ENCODE measurements at places on chromosomes 4 and X.

DNA sequence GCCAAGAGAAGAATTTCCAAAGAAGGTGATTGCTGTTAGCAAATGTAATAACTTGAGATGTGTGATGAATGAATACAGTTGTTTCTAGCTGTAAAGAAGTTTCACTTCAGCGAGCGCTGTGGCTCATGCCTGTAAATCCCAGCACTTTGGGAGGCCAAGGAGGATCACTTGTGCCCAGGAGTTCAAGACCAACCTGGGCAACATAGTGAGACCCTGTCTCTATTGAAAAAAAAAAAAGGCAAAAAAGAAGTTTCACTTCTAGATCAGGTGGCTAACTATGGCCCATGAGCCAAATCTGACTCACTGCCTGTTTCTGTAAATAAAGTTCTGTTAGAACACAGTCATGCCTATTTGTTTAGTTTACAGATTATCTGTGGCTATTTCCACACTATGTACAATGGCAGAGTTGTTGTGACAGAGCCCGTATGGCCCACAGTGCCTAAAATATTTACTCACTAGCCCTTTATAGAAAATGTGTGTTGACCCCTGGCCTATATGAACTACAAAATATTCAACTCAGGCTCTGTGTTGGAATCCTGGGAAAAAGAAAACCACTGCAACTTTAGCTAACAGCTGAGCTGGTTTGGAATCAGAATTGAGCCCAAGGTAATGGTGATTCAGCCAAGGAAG lies 54.1 kb upstream of the PRPS1 start:
- no peaks in the 10 kb centered on the region for H3K4me1 ChIP-seq
- H3K36me3 ChIP-seq, result no peaks in the 10 kb centered on the region
- peak; percentile 20 for ATAC-seq
- no peak overlapping the region for H3K4me3 ChIP-seq
- no peaks in the 10 kb centered on the region for H3K27me3 ChIP-seq

DNA sequence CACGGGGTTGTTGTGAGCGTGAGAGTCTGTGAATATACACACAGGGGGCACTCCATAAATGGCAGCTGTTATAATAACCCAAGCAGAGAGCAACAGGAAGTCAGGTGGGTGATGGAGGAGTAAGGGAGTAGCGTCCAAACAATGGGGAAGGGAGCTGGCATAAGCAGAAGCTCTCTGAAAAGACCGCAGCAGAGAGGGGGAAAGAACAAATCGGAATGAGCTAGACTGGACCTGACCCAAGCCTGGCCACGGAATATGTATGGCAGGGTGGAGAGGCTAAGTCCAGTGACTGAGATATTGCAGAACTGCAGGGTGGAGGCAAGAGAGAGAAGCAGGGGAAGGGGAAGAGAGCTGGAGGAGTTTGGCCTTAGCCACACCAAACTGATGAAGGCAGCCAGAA lies 6.5 kb upstream of the GJB1 start:
- peaks cover 4% of the 10 kb centered on the region for H3K27me3 ChIP-seq
- H3K27ac ChIP-seq, result no peak overlapping the region
- no peaks in the 10 kb centered on the region for H3K4me1 ChIP-seq
- no peak for ATAC-seq
- H3K4me3 ChIP-seq, result no peak overlapping the region

DNA sequence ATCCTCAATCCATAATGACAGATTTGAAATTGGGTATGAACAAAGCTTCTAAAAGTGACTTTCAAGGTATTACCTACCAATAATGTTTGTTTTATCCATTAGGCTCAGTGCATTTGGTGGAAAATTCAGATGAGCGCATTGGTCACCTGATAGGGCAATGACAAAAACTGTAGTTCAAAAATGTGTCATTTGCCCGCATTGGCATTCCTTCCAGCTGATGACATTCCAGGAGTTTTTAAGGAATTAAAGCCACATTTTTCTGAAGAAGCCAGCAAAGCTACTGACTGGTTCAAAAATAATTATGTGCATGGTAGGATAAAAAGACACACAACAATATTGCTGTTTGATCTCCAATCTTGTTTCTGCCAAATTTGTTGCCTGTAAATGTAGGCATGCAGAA lies 473.4 kb upstream of the CPEB2 start:
- H3K36me3 ChIP-seq, result no peaks in the 10 kb centered on the region
- no peak overlapping the region for H3K27ac ChIP-seq
- no peaks in the 10 kb centered on the region for H3K4me1 ChIP-seq
- no peak for ATAC-seq
- H3K27me3 ChIP-seq, result peaks cover 3% of the 10 kb centered on the region

- H3K36me3 ChIP-seq, result no peaks in the 10 kb centered on the region
- H3K27me3 ChIP-seq, result no peaks in the 10 kb centered on the region
- no peaks in the 10 kb centered on the region for H3K4me1 ChIP-seq
- H3K4me3 ChIP-seq, result no peak overlapping the region
- H3K27ac ChIP-seq, result no peak overlapping the region
These were observed 875.8 kb upstream of the SLIT2 start for GRCh38 chr4:19375931-19376330.

- H3K27me3 ChIP-seq, result no peaks in the 10 kb centered on the region
- H3K4me1 ChIP-seq, result peaks cover 2% of the 10 kb centered on the region
- H3K27ac ChIP-seq, result no peak overlapping the region
- no peak overlapping the region for H3K4me3 ChIP-seq
- no peaks in the 10 kb centered on the region for H3K36me3 ChIP-seq
These were observed 102.8 kb downstream of the STOX2 start for GRCh38 chr4:184007891-184008290.

- no peaks in the 10 kb centered on the region for H3K4me1 ChIP-seq
- no peak overlapping the region for H3K27ac ChIP-seq
- H3K36me3 ChIP-seq, result no peaks in the 10 kb centered on the region
- no peak overlapping the region for H3K4me3 ChIP-seq
- H3K27me3 ChIP-seq, result no peaks in the 10 kb centered on the region
- no peak for ATAC-seq
These were observed 25.2 kb downstream of the NYX start for GRCh38 chrX:41472231-41472815.

- no peaks in the 10 kb centered on the region for H3K4me1 ChIP-seq
- no peak overlapping the region for H3K27ac ChIP-seq
- H3K4me3 ChIP-seq, result no peak overlapping the region
- H3K27me3 ChIP-seq, result peaks cover 20% of the 10 kb centered on the region
- no peaks in the 10 kb centered on the region for H3K36me3 ChIP-seq
- no peak for ATAC-seq
These were observed 68.5 kb downstream of the FGFBP1 start for GRCh38 chr4:15870079-15870478.

GRCh38 chrX:19496711-19497110 lies 18.6 kb downstream of the MAP3K15 start:
- no peaks in the 10 kb centered on the region for H3K36me3 ChIP-seq
- H3K27me3 ChIP-seq, result peaks cover 5% of the 10 kb centered on the region
- no peak overlapping the region for H3K27ac ChIP-seq
- ATAC-seq, result no peak
- no peaks in the 10 kb centered on the region for H3K4me1 ChIP-seq
- no peak overlapping the region for H3K4me3 ChIP-seq
